ENCODE measurements at places on chromosomes 3 and 15.

GRCh38 chr3:182364723-182365650 is 428.3 kb upstream of the ATP11B start:
- no peak for DNase-seq

GRCh38 chr3:56673781-56674457 is 9.1 kb downstream of the TASOR start:
- no peak for DNase-seq

DNA sequence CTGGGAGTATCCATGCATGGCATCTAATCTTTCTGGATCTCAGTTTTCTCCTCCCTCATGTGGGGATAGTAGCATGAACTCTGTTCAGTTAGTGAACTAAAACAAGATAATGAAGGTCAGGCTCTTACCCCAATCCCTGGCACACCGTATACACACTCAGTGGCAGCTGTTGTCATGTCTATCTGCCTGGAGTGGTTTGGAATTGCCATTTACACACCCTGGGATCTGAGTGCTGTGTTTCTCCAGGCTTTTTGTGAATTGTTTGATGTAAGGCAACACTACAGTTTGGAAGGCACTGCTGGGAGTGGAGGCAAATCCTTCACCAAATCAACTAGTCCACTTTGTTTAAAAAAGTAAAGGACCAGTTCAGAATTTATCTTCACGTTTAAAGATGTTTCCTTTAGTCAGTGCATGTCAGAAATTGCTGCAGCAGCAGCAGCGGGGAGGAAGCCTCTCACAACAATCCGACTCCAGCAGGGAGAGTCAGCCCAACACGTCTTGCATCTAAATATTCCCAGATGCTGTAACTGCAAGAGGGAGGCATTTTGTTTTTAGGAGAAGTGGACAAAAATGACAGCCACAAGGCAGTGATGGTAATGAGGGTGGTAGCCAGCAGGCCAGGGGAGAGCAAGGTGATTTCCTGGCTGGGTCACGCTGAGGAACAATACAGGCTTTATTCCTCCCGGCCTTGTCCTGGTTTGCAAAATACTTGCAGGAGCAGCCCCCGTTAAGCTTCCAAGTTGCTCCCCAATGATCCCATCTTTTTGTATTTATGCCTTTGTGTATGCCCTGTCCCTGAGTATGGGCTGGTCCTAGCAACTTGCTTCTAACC is 128.5 kb upstream of the LRIG1 start:
- DNase-seq = no peak

DNA sequence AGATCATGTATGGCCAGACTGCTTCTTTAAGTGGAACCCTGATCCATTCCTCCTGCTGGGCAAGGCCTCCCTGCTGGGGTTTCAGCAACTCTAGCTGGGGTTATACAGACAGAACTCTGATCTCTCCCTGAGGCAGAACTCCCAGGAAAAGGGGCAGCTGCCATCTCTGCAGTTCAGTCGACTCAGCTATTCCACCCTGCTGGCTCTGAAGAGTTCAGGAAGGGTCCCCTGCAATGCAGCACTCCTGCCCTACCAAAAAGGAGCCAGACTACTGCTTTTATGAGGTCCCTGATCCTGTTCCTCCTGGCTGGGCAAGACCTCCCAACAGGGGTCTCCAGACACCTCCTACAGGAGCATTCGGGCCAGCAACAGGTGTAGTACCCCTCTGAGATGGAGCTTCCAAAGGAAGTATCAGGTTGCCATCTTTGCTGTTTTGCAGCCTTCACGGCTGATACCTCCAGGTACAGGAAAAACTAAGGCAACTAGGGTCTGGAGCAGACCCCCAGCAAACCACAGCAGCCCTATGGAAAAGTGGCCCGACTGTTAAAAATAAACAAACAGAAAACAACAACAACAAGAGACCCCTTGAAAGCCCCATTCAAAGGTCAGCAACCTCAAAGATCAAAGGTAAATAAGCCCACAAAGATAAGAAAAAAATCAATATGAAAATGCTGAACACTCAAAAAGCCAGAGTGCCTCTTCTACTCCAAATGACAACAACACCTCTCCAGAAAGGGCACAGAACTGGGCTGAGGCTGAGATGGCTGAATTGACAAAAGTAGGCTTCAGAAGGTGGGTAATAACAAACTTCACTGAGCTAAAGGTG is 14.2 kb upstream of the CP start:
- DNase-seq = no peak

DNA sequence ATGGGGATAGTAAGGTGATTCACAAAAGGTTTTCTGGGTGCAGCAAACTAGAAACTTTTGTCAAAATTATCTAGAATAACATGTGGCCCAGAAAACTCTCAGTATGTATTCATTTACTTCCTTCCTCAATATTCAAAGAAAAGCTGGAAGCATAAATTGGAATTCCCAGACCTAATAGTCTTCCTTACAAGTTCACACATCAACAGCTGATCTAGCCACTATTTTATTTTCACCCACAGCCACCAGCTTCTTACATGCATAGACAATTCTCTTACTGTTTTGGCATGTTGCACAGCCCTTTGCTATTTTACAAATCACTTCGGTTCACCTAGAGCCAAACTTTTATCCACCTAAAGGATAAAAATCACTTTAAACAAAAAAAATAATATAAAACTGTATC is 647.8 kb upstream of the CCDC54 start:
- DNase-seq = no peak

GRCh38 chr3:195032106-195032759 is 238.7 kb downstream of the XXYLT1 start:
- DNase-seq = no peak

- no peak for DNase-seq
Observed at GRCh38 chr15:58401991-58402649, 29.7 kb upstream of the LIPC start.

- DNase-seq = no peak
Observed at GRCh38 chr3:32603064-32603463, 32.4 kb upstream of the DYNC1LI1 start.

GRCh38 chr3:23856286-23856685 is 50.5 kb downstream of the UBE2E1 start:
- no peak for DNase-seq

GRCh38 chr3:140164922-140165590 is 230.1 kb downstream of the CLSTN2 start:
- DNase-seq = no peak

GRCh38 chr3:71026634-71027578 is 556.6 kb downstream of the FOXP1 start:
- DNase-seq = no peak

- DNase-seq = no peak
Observed at GRCh38 chr15:50506121-50506520, 40.3 kb downstream of the USP50 start.

DNA sequence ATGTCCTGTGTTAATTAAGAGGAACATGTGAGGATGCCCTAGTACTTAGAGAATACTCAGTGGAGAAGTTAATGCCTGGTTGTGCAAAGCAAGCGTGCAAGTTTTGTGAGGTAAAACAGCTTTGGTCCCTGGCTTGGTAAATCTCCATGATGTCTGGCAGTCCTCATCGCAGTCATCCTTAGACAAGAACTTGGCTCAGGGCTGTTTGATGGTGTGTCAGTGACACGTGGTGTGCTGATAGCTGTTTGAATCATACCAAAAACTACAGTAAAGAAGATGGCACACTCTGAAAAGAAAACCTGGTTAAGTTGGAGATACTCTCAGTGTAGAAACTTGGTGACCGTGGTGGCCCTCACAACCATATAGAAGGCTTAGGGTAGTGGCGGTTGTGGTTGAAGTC is 361.7 kb downstream of the FEZF2 start:
- DNase-seq = no peak

DNA sequence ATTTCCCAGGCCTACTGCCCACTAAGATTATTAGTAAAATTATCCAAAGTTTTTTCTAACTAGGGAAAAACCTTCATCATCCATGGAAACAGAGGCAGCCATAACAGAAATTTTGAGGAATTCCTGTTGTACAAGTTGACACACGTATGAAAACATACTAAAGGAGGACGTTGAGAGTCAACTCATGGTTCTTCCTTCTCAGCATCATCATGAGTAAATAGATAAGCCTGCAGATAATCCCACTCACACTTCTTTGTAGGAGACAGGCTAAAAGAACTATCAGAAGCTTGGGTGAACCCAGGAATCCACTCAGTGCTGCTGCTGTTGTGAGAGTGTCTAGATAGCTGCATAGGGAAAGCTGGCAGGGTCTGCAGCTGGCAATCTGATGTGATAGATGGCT is 694.8 kb upstream of the NR2F2 start:
- no peak for DNase-seq

- no peak for DNase-seq
Observed at GRCh38 chr3:149990423-149990948, 19.8 kb upstream of the PFN2 start.

DNA sequence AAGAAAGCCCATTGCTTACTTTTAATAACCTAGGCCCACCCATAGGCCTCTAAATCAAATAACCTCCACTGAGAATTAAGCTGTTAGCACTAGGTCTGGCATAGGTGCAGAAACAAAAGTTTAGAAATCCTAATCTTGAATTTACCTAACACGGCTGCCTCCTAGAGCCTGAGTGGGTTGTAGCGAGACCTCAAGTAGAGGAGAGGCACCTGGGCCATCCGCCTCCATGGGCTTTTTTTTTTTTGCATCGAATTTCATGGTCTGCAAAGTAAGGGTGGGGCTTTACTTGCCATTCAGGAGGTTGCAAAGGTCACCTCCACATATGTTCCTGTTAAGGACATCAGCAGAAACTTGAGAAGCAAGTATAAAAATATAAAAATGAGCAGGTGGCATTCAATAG is 6.6 kb upstream of the TPM1 start:
- DNase-seq = no peak

DNA sequence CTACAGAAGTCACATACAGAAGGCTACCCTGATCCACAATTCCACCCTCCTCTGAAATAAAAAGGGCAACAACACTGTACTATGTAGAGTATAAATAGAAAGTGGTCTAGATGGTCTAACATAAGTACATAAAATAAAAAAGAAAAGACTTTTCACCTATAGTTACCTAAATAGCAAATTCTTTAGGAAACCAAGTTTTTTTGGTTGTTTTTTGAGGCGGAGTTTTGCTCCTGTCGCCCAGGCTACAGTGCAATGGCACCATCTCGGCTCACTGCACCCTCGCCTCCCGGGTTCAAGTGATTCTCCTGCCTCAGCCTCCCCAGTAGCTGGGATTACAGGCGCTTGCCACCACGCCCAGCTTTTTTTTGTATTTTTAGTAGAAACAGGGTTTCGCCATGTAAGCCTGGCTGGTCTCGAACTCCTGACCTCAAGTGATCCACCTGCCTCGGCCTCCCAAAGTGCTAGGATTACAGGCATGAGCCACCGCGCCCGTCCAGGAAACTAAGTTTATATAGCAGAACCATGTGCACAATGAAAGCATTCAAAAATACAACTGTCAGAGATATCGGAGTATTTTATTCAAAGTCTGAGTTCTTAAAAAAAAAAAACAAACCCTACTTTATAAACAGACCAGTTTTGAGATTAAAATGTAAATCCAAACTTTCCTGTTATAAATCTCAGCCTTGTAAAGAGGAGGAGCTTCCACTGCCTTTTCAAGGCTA is 1.7 kb downstream of the SIN3A start:
- DNase-seq = no peak

Data from activated naive CD4-positive, alpha-beta T cell treated with anti-CD3 and anti-CD28 coated beads, Interleukin-2, amount 50 U/mL, for 16 hours (primary cell).